ENCODE measurements at places on chromosomes 3 and 15.

GRCh38 chr3:103847081-103848062, 1412.6 kb downstream of the ZPLD1 start:
- DNase-seq, result no peak

GRCh38 chr3:28244491-28244890, 3.1 kb downstream of the CMC1 start:
- no peak for DNase-seq

DNA sequence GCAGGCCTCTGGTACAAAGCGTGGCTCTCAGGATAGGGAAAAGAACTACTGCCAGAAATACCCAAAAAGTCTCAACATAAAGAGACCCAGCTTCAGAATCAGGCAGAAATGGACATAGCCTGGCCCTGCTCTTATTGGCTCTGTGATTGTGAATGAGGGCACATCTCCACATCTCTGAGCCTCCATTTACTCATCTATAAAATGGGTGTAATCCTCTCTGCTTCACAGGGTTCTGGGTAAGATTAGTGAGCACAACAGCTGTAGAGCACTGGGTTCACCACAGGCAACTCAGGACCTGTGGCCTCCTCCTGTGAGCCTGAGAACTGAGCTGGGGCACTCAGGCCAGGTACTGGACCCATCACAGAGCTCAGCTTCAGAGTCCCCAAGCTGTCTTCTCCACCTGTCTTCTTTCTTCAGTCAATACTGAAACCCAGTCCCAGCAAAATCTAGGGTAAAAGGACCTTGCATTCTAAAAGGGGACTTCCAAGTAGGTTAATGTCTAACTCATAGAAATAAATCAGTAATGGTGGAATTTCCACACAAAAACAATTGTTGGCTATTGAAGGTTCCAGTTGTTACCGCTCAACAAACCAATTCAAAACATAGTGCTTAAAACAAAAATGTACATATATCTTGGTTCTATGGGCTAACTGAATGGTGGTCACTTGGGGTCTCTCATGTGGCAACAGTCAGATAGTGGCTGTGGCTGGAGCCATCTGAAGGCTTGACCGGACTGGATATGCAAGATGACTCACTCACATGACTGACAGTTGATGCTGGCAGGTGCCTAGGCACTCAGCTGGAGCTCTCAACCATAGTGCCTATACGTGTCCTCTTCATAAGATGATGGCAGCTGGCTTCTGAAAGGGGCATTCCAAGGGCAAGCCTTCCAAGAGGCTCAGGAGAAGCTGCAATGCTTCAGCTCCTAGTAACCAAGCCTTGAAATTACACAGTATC, 47.3 kb downstream of the TRIM42 start:
- DNase-seq, result no peak

GRCh38 chr15:85356276-85356675, 24.1 kb upstream of the AKAP13 start:
- DNase-seq, result no peak

DNA sequence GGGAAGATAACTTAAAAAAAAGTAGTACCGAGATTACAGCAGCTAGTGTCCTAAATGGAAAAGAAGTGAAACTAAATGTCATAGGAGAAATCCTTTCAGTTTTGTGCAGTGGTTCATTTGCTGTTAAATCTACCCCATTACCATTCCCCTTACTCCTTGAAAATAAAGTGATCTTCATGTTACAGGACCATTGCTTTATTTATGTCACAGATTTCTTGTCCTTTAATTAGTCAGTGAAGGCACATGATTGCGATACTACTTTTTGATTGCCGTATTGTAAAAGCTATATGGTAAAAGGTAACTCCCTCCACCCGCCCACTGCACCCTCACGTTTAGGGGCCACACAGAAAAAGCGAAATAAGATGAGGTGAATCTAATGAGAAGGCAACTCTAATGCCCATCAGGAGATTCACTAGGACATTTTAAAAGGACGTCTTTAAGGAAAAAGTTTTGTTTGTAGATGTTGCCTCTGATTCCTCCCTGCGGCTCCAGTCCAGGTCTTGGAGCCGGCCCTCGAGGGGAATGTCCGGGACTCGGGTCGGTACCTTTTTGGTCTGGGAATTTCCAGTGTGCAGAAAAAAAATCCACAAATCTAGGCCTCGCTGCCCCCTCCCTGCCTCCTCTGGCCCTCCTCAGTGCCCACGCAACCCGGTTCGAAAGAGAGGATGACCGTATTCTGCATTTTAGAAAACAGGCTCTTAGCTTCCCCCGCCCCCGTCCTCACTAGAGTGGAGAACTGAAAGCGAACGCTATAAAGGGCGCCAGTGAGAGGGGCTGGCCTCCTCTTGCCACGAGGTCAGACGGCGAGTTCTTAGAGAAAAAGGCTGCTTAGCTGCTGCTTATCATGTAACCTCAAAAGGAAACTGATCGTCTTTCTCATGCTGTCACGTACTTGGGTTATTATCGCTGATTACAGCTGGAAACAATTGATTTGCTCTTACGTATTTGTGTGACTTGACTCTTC, 21.8 kb upstream of the NFKBIZ start:
- DNase-seq, result peak; percentile 94

- no peak for DNase-seq
Measured at GRCh38 chr3:134938029-134938525, 143.0 kb downstream of the EPHB1 start.

GRCh38 chr3:111872979-111873378, 13.9 kb downstream of the PHLDB2 start:
- no peak for DNase-seq

GRCh38 chr3:15769256-15769915, 28.4 kb downstream of the ANKRD28 start:
- no peak for DNase-seq

DNA sequence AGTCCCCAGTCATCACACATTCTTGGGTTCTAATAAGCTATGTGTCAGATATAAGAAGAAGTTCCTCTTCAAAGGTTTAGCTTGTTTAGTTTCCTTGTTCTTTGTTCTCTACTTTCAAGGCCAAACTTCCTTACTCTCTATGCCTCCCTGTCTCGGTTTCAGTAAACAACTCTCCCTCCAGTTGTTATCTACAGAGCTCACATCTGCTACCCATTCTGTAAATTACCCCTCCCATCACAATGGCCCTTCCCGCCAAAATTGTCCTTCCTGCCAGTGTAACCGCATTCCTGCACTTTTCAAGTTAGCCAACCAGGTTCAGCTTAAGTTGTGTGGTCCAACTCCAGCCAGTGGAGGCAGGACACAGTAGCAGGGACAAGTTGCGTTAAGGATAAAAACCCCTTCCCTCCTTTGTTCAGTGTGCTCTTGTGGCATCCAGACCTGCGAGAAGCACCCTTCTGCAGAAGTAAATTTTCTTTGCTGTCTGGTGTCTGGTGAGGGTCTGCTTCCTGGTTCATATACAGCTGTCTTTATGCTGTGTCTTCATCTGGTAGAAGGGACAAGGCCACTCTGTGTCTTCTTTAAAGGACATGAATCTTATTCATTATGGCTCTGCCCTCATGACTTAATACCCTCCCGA, 342.1 kb upstream of the GRM7 start:
- DNase-seq, result no peak

DNA sequence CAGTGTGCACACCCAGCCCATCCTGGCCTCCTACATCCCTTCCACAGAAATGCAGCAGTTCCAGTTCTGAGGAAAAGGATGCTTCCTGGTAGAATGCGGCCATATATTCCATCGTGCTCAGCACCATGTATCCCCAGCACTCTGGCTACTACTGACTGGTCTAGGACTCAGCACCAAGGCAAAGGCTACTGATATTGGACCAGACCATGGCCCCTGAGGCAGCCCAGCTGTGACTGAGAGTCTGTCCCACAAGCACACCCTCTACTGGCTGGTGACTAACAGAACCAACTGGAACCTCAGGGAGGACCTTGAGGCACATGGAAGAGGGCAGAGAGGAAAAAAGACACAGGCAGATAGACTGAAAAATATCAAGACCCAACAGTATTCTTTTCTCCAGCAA, 30.0 kb downstream of the TARS3 start:
- DNase-seq, result no peak

Measured in Peyer's patch (tissue), 4 donors.